Activated CD4-positive, alpha-beta T cell treated with anti-CD3 and anti-CD28 coated beads, Interleukin-2, amount 50 U/mL, for 16 hours (primary cell): ENCODE measurements at places on chromosomes 2 and 18.

- no peak for DNase-seq
Observed at GRCh38 chr2:105596411-105596921, 148.2 kb upstream of the NCK2 start.

DNA sequence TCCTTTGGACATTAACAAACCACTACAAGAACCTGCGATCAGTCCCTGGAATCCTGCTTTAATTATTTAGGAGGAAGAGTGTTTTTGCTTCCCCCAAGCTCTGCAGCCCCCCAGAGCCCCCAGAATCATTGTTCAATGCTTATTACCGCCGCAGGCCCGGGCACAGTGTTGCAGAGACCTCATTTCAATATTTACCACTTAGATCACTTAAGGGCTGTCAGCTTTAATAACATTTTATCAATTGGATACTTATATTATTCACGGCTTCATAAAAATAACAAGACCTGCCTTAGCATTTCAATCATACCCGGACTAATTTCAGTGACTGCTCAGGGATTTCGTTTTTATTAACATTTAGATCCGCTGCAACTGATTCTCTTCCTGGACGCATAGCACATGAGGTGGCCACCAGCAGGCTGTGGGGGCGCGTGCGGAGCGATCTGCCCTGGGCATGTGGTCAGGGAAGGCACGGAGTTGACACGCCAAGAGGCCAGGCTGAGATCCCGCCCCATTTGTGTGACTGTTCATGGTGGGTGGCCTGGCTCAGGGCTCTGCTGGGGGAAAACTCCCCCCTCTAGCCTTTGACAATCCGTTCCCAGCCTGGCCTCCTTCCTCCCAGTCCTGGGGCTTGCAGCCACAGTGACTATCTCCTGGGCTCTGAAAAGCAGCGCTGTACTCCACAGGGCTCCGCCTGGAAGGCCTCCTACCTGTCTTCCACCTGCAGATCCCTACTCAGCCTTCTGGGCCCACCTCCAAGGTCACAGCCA is 267.6 kb downstream of the SRBD1 start:
- DNase-seq, result no peak

DNA sequence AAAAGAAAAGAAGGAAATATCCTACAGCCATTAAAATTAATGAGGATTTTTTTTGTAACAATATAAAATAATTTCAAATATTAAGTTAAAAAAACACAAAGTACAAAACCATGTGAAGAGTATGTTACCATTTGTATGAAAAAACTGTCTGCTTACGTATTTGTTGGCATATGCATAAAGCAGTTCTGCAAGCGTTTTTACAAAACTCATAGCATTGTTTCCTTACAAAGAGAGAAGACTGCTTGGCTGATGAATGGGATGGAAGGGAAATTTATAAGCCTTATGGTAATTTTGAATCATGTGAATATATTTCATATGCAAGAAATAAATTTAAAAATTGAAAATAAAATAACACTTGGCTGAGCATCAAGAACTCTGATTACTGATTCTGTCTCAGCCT is 63.1 kb downstream of the METTL4 start:
- DNase-seq, result no peak

DNA sequence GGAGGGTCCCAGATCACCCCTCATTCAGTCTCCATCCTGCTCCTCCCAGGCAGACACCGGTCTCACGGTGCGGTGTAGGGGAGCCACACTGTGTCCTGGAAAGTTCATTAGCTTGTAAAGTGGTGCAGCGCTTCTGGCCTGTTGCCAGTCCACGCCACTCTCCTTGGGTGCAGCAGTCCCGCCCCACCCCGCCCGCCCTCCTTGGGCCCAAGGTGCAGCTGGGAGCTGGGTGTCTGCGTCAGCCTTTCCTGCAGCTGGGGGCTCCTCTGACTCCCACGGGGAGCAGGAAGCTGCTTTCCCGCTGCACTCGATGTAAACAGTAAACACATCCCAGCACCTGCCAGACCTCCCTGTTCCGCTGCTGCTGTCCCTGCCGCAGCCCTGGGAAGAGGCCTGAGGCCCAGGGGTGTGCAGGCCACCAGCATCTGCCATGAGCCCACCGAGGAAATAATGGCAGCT is 53.8 kb upstream of the ASB18 start:
- no peak for DNase-seq

DNA sequence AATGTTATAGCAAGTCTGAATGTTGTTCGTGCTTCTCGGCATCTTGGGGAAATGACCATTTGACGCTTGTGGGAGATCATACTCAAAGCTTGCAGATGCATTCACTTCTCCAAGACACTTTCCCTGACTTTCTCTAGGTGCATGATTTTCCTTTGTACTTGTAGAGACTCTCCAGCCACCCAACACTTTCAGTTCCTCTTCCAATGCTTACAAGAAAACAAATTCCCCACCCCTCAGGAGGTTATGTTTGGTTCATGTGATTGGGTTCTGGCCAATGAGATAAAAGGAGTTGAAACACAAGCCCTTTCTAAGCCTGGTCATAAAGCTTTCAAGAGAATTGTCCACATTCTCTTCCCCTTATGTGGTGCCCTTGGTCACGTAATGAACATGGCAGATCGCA is 156.3 kb downstream of the EPHA4 start:
- no peak for DNase-seq

DNA sequence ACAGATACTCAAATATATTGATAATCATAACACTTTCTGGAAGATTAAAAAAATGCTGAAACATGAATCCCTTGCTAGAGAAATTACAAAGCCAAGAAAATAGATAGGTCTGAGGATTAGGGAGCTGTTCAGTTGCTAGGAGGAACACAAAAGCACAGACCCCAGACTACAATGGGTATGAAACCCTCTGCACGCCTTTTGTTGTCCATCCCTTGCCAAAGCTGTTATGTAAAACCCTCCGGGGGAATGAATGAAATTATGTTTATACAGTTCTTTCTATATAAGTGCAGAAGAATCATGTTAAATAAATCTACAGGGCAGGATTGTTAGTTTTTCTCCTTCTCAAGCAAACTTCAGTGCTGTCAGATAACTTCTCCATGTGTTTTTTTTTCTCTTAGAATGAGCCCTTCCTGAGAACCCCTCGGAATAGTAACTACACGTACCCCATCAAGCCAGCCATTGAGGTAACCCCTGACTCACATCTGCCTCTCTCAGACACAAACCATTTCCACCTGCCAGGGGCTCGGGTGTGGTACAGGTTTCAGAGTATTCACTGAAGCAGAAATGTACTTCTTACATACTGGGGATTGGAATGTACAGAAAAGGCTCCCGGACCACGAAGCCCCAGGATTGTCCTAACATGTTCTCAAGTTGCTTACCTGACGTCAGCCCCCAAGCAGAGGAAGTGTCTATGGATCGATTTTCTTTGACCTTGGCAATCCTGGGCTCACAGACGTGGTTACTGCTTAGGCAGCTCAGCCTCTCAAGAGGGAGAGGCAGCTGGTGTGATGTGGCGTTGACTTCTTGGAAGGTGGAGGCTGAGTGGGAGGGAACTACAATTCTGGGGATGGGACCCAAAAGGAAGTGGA is 118.0 kb downstream of the PLB1 start:
- DNase-seq, result peak; percentile 52

DNA sequence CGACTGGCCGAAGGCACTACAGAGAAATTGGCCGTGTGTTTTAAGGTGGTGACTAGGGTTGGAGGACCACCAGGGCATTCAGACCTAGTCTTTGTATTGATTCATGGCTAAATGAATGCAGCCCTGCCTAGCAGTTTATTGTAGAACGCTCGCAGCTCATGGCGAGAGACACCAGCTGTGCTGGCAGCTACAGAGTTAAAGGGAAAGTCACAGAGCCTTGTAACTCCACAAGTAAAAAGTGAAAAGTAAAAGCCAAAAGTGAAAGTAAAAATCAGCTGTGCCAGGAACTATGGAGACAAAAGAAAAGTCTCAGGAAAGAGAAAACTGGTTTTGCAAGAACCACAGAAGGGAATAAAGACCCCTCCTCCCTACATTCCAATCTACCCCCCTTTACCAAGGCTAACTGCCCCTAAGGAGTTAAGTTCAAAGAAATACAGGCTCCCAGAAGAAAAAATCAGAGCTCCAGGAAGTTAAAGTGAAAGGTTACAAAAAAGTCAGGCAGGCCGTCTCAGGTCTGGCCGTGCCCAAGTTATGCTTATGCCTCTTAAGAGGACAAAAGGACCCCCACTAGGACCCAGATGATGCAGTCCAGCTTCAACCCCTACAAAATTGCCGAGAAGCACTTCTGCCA is 46.4 kb upstream of the SELENOI start:
- peak; percentile 27 for DNase-seq

- no peak for DNase-seq
Observed at GRCh38 chr2:49165662-49166061, 11.3 kb upstream of the FSHR start.

- no peak for DNase-seq
Observed at GRCh38 chr2:142020368-142020767, 110.4 kb downstream of the LRP1B start.

GRCh38 chr2:231926180-231926741 is at the start of gene NPPC:
Gene NPPC, minus strand, starts transcription at chr2:231926396. Its CDS starts 147 bp downstream, at chr2:231926249.
- peak; percentile 70 for DNase-seq

- DNase-seq, result no peak
Observed at GRCh38 chr2:27353762-27354596, 2.6 kb downstream of the GTF3C2 start.

DNA sequence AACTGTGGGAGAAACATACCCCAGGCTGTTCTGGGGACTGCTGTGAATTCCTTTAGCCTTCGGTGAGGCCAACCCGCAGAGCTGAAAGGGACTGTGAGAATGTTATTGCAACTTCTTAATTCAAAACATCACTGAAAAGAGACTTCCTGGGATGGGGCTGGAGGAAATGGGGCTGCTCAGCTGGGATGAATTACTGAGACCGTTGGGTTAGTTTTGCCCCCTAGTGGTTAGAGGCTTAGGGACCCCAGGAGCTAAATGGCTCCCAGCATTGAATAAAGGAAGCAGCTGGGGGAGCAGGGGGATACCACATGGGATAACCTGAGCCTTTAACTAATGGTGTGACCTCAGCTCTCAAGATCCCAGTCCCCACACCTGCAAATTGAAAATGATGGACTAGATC is 941.1 kb upstream of the FANCL start:
- DNase-seq, result no peak

GRCh38 chr2:62698653-62699052 is 6.9 kb upstream of the EHBP1 start:
- no peak for DNase-seq

DNA sequence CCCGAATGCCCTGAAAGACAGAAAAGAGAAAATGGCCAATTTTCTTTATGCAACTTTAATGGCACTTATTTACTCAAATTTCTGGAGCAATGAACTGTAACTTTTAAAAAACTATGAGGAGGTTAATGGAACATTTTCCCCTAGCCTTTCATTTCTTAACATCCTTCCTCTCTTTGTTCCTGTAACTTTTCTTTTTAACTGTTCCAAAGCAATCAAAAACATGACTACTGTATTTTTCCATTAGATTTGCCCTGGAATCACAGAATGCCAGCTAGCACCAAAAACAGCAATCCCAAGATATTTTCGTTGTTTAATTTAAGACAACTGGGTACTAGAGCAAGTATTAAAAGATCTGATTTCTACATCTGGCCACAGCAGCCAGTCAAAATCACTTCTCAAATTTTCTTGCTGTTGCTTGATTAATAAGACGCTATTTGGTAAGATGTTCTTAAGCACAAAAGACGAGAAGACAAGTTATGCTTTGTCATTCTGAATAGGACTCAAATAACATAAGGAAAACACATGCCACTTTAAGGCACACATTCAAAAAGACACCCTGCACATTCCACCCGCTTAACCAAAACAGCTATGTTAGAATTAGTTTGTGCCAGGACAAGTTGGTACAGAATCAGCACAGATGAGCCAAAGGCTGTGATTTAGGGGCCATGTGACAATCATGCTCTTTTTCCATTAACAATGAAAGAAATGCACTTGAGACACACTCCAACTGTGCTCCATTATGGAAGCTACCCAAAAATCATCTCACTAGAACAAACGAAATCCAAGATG is 3.6 kb downstream of the STARD7 start:
- no peak for DNase-seq

- DNase-seq, result no peak
Observed at GRCh38 chr18:80243204-80243603, 4.1 kb downstream of the PARD6G start.

GRCh38 chr2:174094542-174094941 is 129.4 kb upstream of the SP3 start:
- no peak for DNase-seq

GRCh38 chr2:191115804-191116203 is 35.0 kb downstream of the STAT4 start:
- DNase-seq, result peak; percentile 67

DNA sequence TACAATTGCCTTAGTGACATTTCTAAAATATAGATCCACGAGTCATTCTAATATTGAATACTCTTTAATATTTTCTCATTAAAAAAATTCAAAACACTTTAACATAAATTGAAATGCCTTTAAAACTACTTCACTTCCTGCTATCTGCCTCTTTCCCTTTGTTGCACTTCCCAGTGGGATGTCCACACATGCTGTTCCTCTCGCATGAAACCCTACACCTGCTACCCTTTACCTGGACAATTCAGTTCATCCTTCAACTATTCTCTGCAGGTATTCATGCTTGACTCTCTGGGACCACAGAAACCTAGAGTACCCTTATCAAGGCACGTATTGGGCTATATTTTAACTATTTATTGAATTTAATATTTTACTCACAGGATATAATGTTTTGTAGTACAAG is 373.3 kb upstream of the GALNT5 start:
- no peak for DNase-seq

- no peak for DNase-seq
Observed at GRCh38 chr2:142286618-142287017, 155.8 kb upstream of the LRP1B start.

DNA sequence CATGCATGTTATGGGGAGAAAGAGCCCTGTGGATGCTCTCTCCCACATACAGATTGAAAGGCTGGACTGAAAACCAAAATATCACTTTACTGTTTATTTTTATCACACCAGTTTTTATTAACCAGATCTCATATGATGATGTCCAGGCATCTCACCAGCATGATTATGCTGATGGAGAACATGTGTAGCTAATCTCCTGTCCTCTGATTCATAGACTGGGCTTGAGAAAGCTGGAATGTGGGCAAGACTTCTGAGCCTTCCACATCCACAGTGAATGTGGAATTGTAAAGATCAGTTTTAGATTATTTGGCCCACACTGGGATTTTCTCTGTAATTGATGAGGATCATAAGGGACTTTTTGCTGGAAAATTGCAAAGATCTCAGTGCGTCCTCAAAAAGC is 137.9 kb downstream of the ICOS start:
- DNase-seq, result no peak

GRCh38 chr2:62036761-62037250 is 131.3 kb downstream of the COMMD1 start:
- DNase-seq, result no peak

DNA sequence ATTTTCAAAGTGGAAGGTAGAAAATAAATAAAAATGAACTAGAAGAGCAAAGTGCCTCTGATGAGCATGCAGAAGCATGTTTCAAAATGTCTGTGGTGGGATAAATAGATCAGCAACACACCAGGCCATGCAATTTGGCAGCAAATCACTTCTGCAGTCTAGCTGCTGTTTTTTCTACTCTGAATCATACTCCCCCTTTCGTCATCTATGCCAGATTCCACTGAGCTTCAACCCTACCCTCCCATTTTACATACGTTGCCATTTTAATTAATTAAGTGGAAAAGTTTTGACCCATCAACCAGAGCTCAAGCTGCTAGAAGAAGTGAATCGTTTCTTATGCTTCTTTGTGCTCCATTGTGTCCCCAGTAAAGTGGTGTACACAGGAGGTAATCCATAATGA is 79.3 kb downstream of the NRXN1 start:
- DNase-seq, result no peak
